ENCODE measurements at places on chromosomes 6 and 20. TPM values are rescaled to one million over a fixed set of nuclear protein-coding genes. Genes with fewer than 3 reads are reported as not detected.

Gene KCNK5
- total RNA-seq = 1.6 TPM

Gene IL17F
- total RNA-seq = not detected

Gene TMEM217
- 0.15 TPM for total RNA-seq

Gene TBXT
- not detected for total RNA-seq

Gene GSTA4
- total RNA-seq = 11.5 TPM

Gene COL20A1
- total RNA-seq = not detected

Gene RNF146
- total RNA-seq = 50.8 TPM
